Activated CD4-positive, alpha-beta T cell treated with anti-CD3 and anti-CD28 coated beads for 36 hours (primary cell): ENCODE measurements at places on chromosomes 6 and 20. TPM values are rescaled to one million over a fixed set of nuclear protein-coding genes. Genes with fewer than 3 reads are reported as not detected.

GRCh38 chr6:43497689-43498088 is 12.5 kb downstream of the LRRC73 start:
- DNase-seq: no peak

DNA sequence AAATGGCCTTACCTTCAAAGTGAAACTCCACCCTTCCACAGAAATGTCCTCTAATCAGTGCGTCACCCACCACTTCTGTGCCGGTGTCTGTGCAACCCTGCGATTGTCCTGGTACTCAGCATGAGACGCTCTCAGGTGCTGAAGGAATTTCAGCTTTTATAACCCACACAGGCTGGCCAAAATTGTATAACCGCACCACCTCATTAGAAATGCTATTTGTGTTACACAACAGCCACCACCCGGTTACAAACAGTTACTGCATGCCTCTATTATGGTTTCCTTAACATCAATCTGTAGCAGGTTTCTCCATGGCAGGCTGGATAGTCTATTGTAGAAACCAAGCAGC is 51.5 kb downstream of the SLC23A2 start:
- peak; percentile 46 for DNase-seq

GRCh38 chr6:129494099-129494498 is 215.9 kb downstream of the ARHGAP18 start:
- DNase-seq: no peak

- DNase-seq: no peak
Observed at GRCh38 chr20:62749851-62750445, 41.3 kb downstream of the NTSR1 start.

GRCh38 chr6:163313566-163313965 is 101.0 kb upstream of the QKI start:
- no peak for DNase-seq

DNA sequence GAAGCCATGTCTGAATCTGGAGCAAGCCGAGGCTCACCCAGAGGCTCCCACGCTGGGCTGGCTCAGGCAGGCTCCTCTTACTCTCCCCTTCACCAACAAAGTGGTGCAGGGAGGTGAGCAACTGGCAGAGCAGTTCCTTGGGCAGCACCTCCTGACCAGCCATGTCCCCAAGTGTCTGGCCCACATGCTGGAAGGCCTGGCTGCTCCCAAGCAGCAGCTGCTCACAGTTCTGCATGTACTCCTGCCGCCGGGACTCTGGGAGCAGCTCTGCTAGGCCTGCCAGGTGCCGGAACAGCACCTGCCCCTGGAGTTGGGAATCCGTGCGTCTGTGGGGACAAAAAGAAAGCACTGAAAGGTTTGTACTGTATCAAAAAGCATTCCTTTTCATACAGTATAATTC is 57.1 kb upstream of the LYRM2 start:
- DNase-seq: no peak

DNA sequence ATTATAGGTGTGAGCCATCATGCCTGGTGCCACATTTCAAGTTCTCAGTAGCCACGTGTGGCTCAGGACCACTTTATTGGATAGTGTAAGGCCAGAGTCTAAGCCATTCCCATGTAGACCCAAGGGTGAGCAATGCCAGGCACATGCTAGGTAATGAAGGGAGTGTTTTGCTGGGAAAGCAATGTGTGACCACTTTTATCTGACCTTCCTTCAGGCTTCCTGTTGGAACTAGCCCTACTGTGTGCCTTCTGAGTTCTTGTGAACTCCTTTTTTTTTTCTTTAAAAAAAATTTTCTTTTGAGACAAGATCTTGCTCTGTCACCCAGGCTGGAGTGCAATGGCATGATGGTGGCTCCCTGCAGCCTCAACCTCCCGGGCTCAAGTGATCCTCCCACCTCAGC is 33.3 kb downstream of the ZNF341 start:
- DNase-seq: no peak

GRCh38 chr6:2630891-2631571 is 119.7 kb downstream of the MYLK4 start:
- DNase-seq: no peak

HIVEP2 gene
- total RNA-seq: 33.6 TPM

- DNase-seq: no peak
Observed at GRCh38 chr6:154343473-154344308, 12.9 kb downstream of the IPCEF1 start.

LBP gene
- total RNA-seq: not detected

DNA sequence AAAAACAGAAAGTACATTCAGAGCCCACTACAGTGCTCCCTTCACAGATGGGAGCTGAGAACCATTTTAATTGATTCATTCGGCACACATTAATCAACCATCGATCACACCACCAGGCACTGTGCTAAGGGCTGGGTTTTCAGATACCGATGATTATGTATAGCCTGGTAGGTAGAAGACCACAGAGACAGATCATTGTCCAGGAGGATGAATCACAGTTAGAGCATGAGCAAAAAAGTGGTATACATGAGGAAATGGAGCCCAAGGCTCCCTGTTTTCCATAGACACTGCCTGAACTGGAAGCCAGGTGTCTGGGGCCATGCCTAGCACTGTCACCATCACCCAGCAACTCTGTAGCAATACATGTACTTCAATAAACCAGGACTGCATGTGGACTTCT is 9.0 kb upstream of the PRDM1 start:
- no peak for DNase-seq

- no peak for DNase-seq
Observed at GRCh38 chr6:75288023-75288422, 3.4 kb upstream of the TMEM30A start.

GRCh38 chr20:57993716-57994431 is 234.6 kb downstream of the ANKRD60 start:
- DNase-seq: no peak

GRCh38 chr6:137882225-137882961 is 15.3 kb downstream of the TNFAIP3 start:
- no peak for DNase-seq

DNA sequence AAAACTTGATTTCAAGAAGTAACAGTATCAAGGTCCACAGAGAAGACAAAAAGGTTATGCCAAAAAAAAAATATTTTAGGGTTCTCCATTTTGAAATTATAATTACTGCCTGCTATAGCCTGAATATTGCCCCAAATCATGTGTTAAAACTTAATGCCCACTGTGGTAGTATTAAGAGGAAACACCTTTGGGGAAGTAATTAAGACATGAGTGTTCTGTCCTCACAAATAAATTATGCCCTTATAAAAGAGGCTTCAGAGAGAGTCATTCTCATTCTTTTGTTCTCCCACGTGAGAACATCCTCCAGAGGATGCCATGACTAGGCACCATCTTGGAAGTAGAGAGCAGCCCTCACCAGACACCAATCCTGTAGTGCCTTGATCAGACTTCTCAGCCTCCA is 66.2 kb downstream of the GMDS start:
- DNase-seq: no peak

GRCh38 chr6:50966532-50966931 is 147.9 kb downstream of the TFAP2B start:
- no peak for DNase-seq

- no peak for DNase-seq
Observed at GRCh38 chr6:44045672-44046015, 81.6 kb downstream of the MRPL14 start.

GRCh38 chr6:40398810-40399477 is 188.2 kb downstream of the LRFN2 start:
- no peak for DNase-seq

- no peak for DNase-seq
Observed at GRCh38 chr20:37981568-37981967, 51.7 kb downstream of the TTI1 start.

DNA sequence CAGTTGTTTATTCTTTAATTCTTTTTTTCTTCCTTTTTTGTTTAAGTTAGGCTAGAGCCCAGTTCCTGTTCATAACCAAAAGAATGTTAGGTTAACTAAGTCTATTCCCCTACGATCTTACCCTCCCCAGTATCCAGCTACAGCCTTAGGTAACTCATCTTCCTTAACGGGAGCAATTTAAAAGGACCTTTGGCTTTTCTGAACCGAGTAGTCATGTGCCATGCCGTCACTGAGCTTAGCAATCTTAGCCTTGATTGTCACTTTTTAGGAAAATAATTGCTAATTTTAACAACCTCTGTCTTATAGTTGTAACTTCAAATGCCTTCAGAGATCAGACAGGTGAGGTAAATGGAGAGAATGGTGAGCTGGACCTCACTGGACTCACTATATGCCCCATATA is 6.2 kb downstream of the METTL24 start:
- DNase-seq: no peak

- no peak for DNase-seq
Observed at GRCh38 chr6:35019171-35019570, 122.0 kb downstream of the TCP11 start.

GRCh38 chr20:36344517-36345132 is 38.5 kb downstream of the DLGAP4 start:
- DNase-seq: peak; percentile 56

SLC2A10 gene
- not detected for total RNA-seq

DNA sequence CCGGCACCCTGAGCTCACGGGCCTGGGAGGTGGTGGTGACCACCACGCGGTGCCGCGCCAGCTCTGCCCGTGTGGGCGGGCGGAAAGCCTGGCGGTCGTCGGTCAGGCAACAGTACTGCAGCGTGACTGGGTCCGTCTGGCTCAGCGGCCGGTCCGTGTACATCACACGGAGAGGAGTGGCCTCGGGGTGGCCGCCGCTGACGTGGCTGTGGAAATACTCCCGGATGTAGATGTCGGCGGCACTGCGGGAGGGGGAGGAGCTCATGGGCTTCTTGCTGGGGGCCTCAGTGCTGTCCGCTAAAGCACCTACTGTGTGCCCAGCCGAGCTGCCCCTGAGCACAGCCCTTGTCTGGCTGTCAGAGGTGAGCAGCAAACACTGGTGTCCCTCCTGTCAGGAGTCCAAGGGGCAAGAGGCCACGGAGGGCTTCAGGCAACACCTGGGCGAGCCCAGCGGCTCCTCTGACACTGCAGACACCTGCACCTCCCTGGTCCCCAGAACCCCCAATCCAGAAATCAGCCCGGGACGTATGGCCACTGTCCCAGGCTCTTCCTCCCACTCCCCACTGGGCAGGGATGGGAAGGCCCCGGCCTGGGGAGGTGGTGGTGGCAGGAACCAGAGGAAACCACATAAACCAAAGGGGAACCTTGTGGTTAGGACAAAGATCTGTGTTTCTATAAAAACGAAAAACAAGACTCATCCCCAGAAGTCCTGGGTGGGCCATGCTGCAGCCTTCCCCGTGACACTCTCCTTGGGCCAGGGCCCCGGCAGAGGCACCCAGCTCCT is 6.5 kb downstream of the HELZ2 start:
- DNase-seq: peak; percentile 76

GRCh38 chr6:157325069-157325805 is 1.9 kb upstream of the TMEM242 start:
- DNase-seq: no peak

GRCh38 chr6:20936949-20937348 is 402.7 kb downstream of the CDKAL1 start:
- no peak for DNase-seq

- DNase-seq: no peak
Observed at GRCh38 chr6:170158296-170159021, 132.4 kb downstream of the DLL1 start.

DNA sequence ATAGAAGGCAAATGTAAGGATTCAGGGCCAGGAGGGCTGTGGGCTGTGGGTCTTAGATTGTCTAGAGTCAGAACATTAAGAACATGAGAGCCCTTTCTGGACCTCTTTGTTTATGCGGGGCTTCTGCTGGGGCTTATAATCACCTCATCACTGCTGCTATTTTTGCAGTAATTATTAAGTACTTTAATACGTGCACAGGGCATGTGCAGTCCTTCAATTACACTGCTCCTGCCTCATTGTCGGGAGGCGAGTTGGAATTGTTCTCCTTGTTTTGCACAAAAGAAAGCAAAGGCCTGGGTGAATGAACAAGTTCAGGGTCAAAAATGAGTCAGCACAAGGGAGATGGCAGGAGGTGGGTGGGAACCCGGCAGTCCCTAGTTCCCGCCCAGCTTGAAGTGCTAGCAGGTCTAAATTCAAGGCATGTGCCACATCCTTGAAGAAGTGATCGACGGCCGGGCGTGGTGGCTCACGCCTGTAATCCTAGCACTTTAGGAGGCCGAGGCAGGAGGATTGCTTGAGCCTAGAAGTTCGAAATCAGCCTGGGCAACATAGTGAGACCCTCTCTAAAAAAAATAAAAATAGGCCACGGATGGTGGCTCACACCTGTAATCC is 34.4 kb upstream of the PTPN1 start:
- DNase-seq: no peak

MYH7B gene
- total RNA-seq: 0.23 TPM

GRCh38 chr20:14902432-14903089 is 565.1 kb upstream of the FLRT3 start:
- no peak for DNase-seq

DNA sequence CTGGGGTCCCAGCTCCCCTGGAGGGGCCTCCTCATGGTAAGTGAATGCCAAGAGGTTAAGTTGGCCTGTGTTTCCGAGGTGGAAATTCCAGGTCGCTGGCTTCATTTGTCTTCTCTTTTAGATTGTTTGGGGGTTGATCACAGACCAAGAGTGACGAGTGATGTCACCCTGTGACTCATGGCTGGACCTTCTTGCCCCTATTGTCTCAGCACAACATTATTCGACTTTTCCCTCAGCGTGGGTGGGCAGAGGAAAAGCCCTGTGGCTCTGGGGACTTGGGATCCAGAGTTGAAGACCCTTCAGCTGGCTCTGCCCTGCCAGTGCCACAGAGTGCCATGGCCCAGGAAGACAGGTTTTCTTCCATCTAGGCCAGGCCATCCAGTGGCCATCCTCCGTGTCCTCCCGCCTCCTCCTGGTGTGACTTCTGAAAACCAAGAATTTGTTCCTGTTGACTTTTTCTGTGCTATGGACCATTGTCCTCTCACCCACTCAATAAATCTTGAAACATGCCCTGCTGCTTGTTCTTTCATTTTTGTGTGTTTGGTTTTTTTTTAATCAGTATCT is 15.4 kb upstream of the SNHG17 start:
- DNase-seq: no peak

GRCh38 chr6:108742041-108742440 is 106.2 kb upstream of the ARMC2 start:
- no peak for DNase-seq

BCAS1 gene
- 0.09 TPM for total RNA-seq

- DNase-seq: no peak
Observed at GRCh38 chr6:154893917-154894316, 101.2 kb upstream of the TIAM2 start.

- peak; percentile 22 for DNase-seq
Observed at GRCh38 chr6:2976571-2977085, 5.3 kb upstream of the SERPINB6 start.

- peak; percentile 82 for DNase-seq
Observed at GRCh38 chr6:28944412-28944865, 20.7 kb upstream of the TRIM27 start.
